Hippocampal formation (tissue), 2 donors: ENCODE measurements at places on chromosomes 5 and 9.
A peak's percentile ranks its signal among the peaks of the same experiment; 100 is the strongest.

DNA sequence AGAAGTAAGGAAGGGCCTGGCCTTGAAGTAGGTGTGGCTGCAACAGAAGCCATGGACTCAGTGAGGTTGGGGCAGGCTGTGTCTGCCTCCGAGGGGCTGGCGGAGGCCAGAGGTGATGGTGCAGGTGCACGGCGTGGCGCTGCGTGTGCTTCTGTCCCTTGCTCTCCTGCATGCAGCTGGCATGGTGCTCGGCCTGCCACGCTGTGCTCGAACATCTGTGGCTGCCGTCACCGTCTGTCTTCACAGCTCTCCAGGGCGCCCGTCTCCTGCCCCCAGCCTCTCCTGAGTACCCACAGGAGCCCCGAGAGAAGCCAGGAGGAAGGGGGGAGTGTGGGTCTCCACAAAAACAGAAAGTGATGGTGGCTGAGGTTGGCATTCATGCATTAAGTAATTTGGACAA lies 193.7 kb downstream of the CACNA1B start:
- DNase-seq, result no peak

GRCh38 chr5:97591781-97592180 lies 408.7 kb upstream of the RIOK2 start:
- DNase-seq, result no peak

GRCh38 chr9:115413766-115414382 lies 295.9 kb upstream of the TNC start:
- no peak for DNase-seq

DNA sequence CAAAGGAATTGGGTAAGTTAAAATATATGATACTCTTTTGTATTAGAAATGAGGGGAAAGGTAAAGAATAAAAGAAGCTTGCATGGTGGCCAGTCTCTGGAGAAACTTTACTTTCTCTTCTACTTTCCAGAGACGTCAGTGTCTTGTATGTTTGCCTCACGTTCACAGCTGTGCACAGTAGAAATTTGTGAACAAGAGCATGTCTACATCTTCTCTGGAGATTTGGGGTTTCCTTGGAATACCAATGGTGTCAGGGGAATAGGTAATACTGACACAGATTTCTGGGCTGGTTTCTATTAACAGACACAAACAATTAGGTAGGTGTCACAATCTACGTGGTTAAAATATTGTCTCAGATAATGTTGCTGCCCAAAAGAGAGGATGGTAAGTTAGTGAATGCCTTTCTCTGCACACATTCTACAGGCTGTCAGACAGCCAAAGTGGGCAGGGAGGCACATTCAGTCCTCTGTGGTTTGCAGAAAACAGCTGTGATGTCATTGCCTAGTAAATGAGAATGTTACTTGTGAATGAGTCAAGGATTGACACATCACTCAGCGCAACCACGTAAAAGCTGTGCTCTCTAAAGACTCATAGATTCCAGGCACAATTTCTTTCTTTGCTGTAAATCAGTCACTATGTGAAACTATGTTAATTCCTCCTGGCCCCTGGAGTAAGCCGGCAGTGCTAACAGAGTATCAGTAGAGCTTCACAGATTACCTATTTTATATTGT lies 397.1 kb downstream of the MAN2A1 start:
- no peak for DNase-seq

DNA sequence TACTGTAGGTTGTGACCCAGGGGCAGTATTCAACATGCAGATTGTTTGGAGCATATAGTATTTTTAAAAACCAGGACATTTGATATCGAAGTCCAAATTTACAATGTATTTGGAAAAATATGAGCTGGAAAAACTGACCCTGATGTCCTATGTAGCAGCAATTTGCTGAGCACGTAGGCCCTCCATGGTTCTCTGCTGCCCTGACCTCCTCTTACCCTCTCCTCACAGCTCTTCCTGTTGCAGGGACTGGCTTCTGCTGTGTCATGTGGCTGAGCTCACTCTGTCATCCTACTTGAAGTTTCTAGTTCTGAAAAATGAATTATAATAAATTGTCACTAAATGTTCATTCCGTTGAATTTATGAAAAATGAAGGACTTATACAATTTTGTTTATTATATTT lies 4.1 kb upstream of the ASPN start:
- DNase-seq, result no peak

- no peak for DNase-seq
Measured at GRCh38 chr5:12245429-12245828, 341.2 kb upstream of the CTNND2 start.

DNA sequence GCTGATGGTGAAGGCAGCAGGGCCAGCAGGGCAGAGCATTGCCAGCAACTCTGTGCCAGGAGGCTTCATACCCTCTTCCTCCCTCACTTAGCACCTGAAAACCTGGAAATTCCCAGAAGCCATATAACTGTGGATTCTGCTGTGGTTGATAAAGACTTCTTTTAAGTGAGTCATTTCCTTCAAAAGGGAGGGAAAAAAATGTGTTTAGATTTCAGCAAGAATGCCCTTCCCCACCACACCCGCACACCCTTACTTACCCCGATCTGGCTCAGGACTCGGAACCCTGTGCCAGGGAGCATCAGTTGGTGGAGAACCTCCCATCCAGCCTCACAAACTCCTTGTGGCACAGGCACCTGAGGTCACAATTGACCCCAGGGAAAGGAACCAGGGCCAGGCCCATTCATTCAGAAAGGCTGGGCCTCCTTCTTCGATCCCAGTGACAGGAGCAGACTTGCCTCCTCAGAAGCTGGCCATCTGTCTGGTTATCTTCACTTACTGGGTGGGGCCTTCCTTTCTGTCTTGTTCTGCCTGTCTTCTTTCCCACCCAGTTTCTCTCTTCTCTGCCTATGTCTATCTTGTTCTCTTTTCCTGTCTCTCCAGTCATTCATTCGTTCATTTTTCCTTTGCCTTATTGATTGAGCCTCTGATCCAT lies 62.6 kb downstream of the PLAC8L1 start:
- no peak for DNase-seq

GRCh38 chr5:126864042-126864688 lies 87.2 kb downstream of the LMNB1 start:
- DNase-seq, result no peak

DNA sequence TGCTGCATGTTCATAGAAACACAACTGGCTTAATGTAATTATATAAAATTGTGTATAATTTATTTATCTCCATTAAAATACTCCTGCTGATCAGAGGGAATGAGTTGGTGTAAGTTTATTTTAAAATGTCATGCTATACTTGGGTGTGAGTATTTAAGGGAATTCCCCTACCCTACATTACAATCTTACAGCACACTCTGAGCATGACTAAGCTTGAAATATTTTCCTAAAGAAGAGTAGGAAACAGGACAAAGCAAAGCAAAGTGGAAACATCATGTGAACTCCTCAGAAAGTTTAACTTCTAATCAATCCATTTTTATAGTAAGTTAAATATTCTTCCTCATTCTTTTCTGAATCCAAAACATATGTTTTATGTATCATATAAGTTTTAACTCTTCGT lies 1271.3 kb downstream of the EFNA5 start:
- no peak for DNase-seq

DNA sequence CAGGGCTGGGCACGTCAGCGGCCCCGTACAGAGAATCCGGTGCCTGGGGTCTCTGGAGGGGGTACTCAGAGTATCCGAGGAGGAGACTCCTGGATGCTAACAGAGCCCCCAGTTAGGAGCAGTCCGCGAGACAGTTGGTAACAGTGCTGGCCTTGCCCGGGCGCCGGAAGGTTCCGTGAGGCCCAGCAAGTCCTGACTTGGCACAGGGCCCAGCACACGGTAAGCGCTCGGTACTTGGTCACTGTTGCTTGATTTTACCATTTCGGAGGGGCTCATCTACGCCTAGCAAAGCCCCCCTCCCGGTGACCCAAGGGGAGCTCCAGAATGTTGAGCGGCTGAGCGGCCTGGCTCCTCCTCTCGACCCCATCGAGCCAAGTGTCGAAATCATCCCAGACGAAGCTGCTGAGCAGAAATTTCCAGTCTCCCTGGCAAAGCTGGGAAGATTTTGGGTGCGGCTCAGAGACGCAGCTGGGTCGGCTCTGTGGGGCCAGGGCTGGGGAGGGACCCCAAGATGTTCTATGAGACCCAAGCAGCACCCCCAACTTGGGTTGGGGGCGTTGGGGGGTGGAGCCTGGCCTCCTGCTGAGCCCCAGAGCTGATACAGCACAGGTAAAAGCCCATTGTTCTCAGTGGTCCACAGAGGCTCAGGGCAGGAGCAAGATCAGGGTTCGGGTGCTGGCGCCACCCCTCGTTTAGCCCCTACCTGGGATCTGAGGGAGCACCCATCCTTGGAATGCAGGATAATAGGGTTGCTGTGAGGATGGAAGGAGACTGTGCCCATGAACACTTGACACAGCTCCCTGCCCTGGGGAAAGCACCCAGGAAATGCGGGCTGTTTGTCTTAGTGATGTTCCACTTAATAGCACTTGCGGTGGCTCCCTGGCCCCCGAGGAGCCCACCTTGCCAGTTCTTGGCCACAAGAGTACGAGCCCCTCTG lies 137.2 kb downstream of the C9orf50 start:
- peak; percentile 42 for DNase-seq

DNA sequence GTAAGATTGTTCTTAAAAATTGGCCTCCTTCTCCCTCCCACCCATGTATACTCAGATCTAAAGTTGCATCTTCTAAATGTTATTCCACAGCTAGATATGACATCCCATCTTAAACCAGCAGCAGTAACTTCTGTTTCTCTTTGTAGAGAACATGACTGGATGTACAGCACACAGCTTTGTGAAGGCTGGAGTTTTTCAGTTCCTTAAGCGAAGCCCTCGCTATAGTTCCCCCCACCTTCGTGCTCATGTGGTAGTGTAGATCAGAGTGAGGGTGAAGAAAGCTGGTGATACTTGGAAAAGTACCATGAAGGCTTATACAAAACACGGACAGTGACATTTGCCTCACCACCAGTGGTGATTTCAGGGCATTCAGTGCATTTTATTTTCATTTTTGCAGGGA lies 137.5 kb downstream of the MAT2B start:
- DNase-seq, result no peak

DNA sequence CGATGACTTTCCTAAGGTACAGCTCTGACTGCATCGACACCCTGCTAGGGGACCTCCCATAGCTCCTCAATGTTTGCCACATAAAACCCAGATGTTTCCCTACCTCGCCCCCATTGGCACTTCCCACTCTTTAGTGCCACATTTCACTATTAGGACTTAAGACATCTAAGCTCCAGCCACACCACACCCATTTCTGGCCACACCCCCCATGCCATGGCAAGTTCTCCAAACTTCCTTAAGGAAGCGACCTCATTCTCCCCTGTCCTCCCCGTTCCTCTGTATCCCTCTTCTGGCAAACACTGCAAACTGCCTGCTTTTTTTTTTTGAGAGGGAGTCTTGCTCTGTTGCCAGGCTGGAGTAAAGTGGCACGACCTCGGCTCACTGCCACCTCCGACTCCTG lies 62.9 kb downstream of the USP20 start:
- DNase-seq, result no peak

DNA sequence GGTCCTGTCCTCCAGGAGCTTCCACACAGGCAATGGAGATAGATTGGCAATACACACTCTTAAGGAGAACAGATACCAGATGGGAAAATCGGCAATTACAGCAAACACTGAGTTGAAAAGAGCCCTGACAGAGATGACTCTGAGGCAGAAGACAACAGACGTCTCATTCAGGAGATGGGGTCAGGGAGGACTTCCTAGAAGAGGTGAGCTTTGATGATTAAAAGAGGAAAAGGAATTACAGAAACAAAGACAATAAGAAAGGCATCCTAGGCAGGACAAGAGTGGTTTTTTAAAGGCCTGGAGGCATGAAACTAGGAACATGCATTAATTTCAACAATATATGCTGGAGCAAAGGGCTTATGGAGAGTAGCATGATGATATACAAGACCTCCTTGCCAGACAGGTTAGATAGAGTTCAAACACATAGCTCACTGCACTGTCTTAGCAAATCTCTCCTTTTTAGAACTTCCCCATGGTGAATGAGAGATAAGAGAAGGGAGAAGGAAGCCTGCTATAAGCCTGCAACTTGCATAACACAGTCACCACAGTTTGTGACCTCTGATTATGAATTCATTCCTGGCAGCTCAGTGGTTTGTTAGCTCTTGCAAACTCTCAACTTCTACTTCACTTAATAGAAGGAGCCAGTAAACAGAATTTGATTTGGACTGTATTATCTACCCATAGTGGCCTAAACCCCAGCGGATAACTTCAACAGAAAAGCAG lies 48.5 kb downstream of the SIL1 start:
- no peak for DNase-seq

- no peak for DNase-seq
Measured at GRCh38 chr9:2109069-2109650, 94.0 kb downstream of the SMARCA2 start.

- DNase-seq, result no peak
Measured at GRCh38 chr9:2027543-2028160, 12.5 kb downstream of the SMARCA2 start.

DNA sequence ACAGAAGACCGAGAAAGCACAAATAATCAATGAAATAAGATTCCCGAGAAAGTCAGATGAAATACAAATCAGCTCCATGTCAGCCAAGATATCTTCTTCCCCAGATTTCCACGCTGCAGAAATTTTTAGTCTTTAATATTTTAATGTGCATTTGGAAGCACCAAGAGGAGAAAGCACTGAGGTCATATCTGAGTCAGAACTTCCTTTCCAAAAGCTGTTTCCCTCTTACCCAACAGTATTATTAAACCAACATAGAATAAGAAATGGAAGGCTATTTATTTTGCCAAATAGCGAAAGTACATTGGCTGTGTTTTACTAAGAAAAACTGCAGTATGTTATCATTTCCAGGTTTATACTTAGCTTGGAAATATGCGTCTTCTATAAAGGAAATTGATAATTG lies 772.1 kb upstream of the CDH9 start:
- DNase-seq, result no peak

DNA sequence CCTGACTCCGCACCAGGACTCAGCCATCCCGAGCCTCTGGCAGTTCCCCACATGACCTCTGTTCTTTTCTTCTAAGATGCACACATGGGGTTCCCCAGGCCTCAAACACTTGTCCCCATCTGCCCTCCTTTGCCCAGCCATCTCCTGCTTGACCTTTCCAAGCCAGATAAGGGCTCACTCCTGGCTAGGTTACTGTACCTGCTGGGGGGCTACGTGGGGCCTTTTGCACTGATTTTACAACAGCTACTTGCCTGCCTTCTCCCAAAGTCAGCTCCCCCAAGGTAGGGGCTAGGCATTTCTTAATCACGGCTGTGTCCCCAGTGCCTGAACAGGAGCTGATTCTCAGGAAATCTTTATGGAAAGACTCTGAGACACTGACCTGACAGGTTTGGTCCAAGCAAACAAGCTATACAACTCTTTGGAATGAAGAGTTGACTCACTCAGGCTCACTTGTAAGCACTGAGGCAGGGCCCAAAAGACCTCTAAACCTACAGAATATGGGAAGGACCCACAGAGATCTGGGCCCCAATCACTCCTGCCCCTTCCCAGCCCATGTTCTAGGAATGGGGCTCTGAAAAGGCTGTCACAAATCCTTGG lies 2.5 kb downstream of the MACROH2A1 start:
- DNase-seq, result no peak
